ENCODE measurements at places on chromosomes 3 and 15.

GRCh38 chr3:127606981-127607595, 8.9 kb downstream of the MCM2 start:
- DNase-seq, result no peak

DNA sequence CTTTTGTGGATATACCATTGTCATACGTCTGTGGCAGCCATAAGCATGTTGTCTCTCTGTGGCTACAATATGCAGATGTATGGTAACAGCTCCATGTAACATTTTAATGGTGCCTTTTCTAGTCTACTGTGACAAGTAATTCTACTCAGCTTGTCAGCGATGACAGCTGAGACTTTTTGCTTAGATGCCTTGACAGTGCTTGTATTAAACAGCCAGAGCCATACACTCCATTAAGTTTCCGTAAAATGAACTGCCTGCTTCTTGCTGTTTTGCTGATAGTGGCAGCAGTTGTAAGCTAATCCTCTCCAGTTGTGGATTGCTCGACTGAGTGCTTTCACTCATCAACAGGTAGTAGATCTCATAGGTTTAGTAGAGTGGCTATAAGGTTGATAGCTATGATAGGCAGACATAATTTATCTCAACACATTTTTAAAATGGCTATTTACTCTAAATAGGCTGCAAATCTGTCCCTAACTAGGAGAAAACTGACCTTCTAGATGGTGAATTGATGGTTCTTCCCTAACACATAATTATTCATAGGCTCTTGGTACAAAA, 260.2 kb upstream of the NAALADL2 start:
- no peak for DNase-seq

- DNase-seq, result no peak
Measured at GRCh38 chr15:37057256-37057655, 43.1 kb downstream of the MEIS2 start.

- no peak for DNase-seq
Measured at GRCh38 chr3:14389716-14390115, 12.7 kb upstream of the SLC6A6 start.

- DNase-seq, result no peak
Measured at GRCh38 chr3:169945313-169945712, 21.3 kb upstream of the SEC62 start.

GRCh38 chr3:14236902-14237301, 58.3 kb downstream of the LSM3 start:
- no peak for DNase-seq

DNA sequence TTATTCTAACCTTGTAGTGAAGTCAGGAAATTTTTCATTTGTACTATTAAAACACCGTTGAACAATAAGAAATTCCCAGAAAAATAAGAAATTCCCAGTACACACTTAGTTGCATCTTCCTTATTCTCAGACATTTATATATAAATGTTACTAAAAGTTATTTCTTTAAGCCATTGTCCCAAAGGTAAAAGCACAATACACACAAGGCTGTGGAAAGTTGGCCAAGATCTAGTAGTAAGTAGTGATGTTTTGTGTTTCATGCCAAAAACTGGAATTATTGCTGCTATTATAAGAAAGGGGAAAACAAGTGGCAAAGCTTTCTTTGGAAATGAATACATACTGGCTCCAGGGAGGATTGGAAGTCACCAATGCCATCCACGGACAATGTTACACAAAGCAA, 802.5 kb upstream of the DPPA4 start:
- DNase-seq, result no peak

- DNase-seq, result no peak
Measured at GRCh38 chr3:73500321-73500720, 124.4 kb downstream of the PDZRN3 start.

- DNase-seq, result no peak
Measured at GRCh38 chr15:35330916-35331315, 215.0 kb downstream of the DPH6 start.
